Stimulated activated CD4-positive, alpha-beta T cell treated with anti-CD3 and anti-CD28 coated beads, Interleukin-4, amount 100 ng/mL, for 24 hours (primary cell): ENCODE measurements at places on chromosomes 16 and 17.
A peak's percentile ranks its signal among the peaks of the same experiment; 100 is the strongest.

- DNase-seq, result no peak
These were observed 41.6 kb downstream of the MYO1D start for GRCh38 chr17:32835291-32835761.

GRCh38 chr17:81027591-81028505 lies 7.1 kb upstream of the BAIAP2 start:
- DNase-seq, result peak; percentile 33

DNA sequence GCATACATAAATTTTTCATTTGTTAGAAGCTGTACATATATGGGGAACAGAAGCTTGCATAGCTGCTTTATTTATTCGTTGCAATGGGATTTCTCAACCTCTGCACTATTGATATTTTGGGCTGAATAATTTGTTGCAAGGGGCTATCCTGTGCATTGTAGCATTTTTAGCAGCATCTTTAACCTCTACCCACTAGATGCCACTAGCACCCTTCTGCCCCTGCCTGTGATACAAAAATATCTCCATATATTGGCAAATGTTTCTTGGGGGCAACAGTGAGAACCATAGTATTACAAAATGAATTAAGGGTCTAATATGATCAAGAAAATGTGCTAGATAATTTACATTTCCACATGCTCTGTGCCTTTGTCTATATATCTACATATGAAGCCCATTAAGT lies 1401.0 kb downstream of the CDH11 start:
- no peak for DNase-seq

- DNase-seq, result peak; percentile 31
These were observed 484 bp downstream of the FZD2 start for GRCh38 chr17:44557651-44558285.

- DNase-seq, result no peak
These were observed 18.3 kb downstream of the COQ7 start for GRCh38 chr16:19085679-19086200.

DNA sequence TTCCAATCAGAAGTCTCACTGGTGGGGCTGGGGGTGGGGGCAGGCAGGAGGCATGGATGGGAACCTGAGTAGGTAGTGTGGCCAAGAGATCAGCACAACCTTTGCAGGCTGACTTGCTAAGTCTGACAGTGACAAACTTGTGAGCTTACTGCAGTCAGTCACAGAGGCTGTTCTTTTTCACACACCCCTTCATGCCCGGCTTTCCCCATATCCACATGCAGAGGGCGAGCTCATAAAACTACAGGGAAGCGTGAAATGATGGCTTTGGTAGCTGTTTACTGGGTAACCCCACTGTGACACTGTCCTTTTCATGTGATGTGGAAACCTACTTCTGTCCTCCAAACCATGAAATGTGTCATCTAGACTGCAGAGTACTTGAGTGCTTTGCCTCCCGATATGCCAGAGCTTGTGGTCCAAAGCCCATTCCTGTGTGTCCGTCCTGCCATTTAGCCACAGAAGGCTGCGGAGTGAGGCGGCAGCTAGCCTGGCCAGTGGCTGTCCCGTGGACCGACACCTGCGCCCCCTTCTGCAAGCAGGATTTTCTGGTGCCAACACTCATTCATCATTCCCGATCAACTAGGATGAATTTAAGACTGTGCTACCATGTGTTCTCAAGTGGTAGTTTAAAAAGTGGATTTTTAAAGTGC lies 9.8 kb downstream of the GEMIN4 start:
- no peak for DNase-seq

DNA sequence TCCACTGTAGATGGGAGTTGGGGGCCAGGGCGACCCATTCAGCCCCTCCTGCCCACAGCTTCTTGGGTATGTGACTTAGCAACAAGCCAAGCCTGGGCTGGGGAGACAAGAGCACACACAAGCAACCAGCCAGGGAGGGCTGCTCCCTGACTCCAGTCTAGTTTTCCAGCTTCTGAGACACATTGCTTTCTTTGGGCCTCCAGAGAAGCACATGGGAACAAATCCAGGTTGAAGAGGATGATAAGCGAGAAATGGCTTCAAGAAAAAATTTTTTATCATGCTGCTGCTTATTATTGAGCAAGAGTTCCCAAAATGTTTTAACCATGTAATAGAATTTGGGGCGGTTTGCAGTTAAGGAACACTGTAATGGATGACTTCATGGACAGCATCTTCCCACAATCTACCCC lies 173.7 kb downstream of the SOX9 start:
- DNase-seq, result no peak
